Right cardiac atrium (tissue), 5 donors: ENCODE measurements at places on chromosomes 2 and 18.

- DNase-seq, result no peak
Measured at GRCh38 chr2:127343277-127343676, 44.5 kb downstream of the MAP3K2 start.

GRCh38 chr2:129092956-129093355, 774.3 kb upstream of the HS6ST1 start:
- no peak for DNase-seq

DNA sequence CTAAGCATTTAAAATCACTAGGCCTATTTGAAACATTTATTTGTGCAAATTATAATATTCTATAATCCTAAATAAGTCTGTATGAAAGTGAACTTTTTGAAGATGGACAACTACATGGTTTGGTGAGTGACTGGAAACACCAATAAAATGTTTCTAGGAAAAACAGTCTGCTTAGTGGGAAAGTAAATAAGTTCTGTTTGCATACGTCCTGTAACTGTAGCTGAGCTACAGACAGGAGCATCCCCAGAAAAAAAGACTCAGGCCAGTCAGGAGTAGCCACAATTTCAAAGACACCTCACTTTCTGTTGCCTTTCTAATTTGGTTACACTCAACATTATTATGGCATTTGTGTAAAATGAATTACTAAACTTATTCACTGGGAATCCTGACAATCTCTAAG, 28.4 kb upstream of the KCNJ3 start:
- no peak for DNase-seq

DNA sequence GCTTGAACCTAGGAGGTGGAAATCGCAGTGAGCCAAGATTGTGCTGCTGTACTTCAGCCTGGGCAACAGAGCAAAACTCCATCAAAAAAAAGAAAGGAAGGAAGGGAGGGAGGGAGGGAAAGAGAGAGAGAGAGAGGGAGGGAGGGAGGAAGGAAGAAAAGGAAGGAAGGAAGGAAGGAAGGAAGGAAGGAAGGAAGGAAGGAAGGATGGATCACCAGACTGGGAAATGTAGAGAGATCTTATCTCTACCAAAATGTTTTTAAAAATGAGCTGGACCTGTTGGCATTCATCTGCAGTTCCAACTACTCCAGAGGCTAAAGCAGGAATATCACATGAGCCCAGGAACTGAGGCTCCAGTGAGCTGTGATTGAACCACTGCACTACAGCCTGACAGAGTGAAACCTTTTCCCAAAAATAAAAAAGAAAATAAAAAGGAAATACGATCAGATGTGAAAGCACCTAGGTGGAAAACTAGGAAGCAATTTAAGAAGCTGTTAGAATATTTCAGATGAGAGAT, 239.4 kb downstream of the CDH7 start:
- no peak for DNase-seq

- DNase-seq, result no peak
Measured at GRCh38 chr2:21034156-21034971, 9.5 kb downstream of the APOB start.
